NCI-H187 treated with DMSO at 0.1 percent for 48 hours (cell line): ENCODE measurements at places on chromosomes 7 and 10.
A peak's percentile ranks its signal among the peaks of the same experiment; 100 is the strongest.

GRCh38 chr7:80154656-80155333 lies 20.2 kb downstream of the GNAI1 start:
- DNase-seq = no peak

GRCh38 chr7:68441645-68442044 lies 1156.6 kb upstream of the AUTS2 start:
- no peak for DNase-seq

DNA sequence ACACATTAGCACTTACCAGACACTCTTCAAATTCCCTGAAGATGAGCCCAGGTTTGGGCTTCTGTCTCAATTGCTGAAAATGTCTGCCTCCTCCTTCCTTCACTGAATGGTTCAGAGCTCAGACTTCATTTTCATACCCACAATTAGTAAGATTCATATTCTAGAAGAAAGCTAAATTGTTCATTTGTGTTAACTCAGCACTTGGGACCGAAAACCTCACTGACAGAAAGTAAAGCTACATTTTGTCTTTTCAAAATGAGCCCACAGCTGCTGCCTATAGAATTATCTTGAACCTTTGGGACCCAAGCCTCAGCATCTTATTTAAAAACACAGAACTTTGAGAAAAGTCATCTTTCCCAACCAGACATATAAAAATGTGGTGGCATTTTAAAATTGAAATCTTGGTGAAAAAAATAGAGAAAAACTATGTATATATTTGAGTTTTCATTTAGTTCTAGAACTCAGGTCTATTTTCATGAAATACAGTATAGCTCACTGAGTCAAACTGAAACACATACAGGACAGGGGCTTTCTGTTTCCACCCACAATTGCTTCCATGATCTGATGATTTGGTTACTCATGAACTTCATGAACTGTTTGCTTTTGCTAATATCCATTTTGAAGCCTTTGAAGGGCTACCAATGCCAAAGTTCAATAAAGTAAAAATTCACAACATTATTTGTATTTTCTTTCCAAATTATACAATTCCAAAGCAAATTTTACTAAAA lies 119.1 kb upstream of the PFKP start:
- no peak for DNase-seq

GRCh38 chr10:113316506-113316905 lies 236.3 kb upstream of the HABP2 start:
- DNase-seq = no peak

GRCh38 chr10:24622781-24623301 lies 100.8 kb downstream of the ARHGAP21 start:
- DNase-seq = no peak

- DNase-seq = no peak
These were observed 243.2 kb upstream of the TMEM229A start for GRCh38 chr7:124276005-124276622.

- DNase-seq = no peak
These were observed 533.4 kb downstream of the NEBL start for GRCh38 chr10:20363684-20364083.

GRCh38 chr7:44391171-44391570 lies 65.8 kb upstream of the CAMK2B start:
- peak; percentile 41 for DNase-seq

- DNase-seq = peak; percentile 81
These were observed 85.4 kb downstream of the ICA1 start for GRCh38 chr7:8176370-8177081.
